Head of caudate nucleus (tissue), 42 donors: ENCODE measurements at places on chromosomes 7 and 10.

GRCh38 chr7:41699516-41699915 is 3.4 kb downstream of the INHBA start:
- DNase-seq = no peak

DNA sequence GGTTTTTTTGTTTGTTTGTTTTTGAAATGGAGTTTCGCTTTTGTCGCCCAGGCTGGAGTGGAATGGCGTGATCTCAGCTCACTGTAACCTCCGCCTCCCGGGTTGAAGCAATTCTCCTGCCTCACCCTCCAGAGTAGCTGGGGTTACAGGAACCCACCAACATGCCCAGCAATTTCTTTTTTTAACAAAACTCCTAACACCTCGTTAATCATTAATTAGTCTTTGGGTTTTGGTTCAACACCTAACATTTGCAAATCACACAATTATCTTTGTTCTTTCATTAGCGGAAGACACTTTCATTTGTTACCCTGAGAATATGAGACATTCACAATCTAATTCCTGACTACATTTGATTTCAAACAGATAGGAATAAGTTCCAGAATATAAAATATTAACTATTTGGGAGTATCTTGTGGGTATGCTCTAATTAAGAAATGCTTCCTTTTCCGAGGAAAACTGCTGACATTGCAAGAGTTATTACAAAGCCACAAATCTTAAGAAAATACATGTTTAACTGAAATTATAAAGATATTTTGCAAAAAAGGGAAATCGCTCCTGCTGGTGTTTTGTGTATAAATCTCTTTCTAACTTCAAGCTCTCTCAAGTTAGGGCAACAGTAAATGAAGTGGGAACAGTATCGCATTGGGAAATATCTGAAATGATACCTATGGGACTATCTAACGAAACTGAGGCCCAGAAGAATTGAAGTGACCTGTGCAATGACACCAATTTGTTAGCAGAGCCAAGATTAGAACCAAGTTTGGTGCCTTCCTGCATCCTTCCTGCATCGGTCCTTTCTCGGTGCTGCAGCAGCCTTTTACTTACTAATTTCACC is 1.2 kb upstream of the LSM8 start:
- DNase-seq = no peak

- DNase-seq = no peak
These were observed 116.6 kb upstream of the ADCY1 start for GRCh38 chr7:45457591-45457990.

GRCh38 chr7:143323653-143324052 is 7.7 kb downstream of the CLCN1 start:
- no peak for DNase-seq

GRCh38 chr7:141911391-141911790 is 4.8 kb upstream of the OR9A4 start:
- DNase-seq = no peak

DNA sequence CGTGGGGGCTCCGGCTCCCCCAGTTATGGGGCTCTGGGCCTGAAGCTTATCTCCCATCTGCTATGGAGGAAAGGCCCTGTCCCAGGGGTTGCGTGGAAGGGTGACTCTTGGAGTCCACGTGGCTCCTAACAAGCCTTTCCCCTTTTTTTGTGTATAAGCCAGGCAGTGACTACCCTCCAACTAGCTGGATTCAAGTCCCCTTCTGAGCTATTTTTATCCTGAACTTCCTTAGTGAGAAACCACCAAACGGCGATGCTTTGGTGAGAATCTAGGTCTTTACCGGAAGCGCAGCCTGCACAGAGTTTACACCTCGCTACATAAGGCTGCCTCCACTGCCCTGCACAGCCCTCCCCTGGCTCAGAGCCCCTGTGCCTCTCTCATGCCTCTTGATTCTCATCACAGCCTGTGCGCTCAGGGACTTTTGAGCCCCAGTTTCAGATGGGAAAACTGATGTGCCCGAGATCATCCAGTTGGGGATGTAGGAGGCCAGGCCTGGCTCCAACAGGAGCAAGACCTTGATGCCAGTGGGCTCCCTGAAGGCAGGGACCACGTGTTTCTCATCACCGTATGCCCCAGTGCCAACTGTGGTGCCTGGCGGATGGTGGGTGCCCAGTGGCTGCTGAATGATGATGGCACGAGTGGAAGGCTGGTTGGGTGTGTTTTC is 102.3 kb upstream of the PPIF start:
- no peak for DNase-seq

- peak; percentile 84 for DNase-seq
These were observed 128.7 kb downstream of the COBL start for GRCh38 chr7:51187941-51188340.

- DNase-seq = peak; percentile 42
These were observed 108.4 kb upstream of the ZMIZ1 start for GRCh38 chr10:78960316-78960800.

GRCh38 chr7:29019896-29020295 is 61.8 kb upstream of the TRIL start:
- DNase-seq = no peak

GRCh38 chr10:851901-852300 is 79.6 kb downstream of the LARP4B start:
- no peak for DNase-seq

- no peak for DNase-seq
These were observed 172.3 kb downstream of the AKR1D1 start for GRCh38 chr7:138248609-138249008.

DNA sequence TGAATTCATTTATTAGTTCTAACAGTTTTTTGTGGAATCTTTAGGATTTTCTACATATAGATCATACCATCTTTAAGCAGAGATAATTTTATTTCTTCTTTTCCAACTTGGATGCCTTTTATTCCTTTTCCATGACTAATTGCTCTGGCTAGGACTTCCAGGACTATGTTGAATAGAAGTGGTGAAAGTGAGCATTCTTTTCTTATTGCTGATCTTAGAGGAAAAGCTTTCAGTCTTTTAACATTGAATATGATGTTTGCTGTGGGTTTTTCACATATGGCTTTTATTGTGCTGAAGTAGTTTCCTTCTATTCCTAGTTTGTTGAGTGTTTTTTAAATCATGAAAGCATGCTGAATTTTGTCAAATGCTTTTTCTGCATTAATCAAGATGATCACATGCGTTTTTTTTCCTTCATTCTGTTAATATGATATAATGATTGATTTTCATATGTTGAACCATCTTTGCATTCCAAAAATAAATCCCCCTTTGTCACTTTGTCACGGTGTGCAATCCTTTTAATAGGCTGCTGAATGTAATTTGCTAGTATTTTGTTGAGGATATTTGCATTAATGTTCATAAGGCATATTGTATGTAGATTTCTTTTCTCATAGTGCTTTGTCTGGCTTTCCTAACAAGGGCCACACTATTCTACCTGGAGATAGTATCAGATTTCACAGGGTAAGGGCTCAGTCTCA is 92.9 kb downstream of the ZNF467 start:
- DNase-seq = no peak

- DNase-seq = no peak
These were observed 139.2 kb upstream of the RET start for GRCh38 chr10:42937649-42938180.

DNA sequence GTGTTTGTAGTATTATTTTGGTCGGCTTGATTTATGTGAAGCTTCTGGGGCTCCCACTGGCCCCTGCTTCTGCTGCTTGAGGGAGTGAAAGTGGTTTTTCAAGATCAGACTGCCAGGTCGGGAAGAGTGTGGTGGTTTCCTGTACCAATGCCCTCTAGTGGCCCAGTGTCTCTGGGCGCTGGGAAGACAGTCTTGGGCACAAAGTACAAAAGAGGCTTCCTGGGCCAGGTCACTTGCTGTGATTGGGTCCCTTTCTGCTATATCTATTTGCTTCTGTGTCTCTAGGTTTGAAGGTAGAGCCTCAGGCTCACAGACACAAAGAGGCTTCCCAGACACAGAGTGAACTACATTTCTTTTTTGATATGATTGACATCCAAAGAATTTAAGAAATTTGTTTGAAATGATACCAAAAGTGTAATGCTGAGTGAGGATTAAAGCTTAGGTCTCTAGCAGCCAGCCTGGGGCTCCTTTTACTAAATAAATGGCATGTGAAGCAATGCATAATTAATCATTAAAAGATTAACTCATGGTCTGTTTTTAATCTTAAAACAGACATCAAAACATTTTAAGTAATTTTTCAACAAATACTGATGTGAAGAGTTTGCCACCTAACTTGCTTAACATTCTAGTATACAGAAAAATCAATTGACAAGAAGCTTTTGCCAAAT is 36.3 kb downstream of the ABCB1 start:
- no peak for DNase-seq

DNA sequence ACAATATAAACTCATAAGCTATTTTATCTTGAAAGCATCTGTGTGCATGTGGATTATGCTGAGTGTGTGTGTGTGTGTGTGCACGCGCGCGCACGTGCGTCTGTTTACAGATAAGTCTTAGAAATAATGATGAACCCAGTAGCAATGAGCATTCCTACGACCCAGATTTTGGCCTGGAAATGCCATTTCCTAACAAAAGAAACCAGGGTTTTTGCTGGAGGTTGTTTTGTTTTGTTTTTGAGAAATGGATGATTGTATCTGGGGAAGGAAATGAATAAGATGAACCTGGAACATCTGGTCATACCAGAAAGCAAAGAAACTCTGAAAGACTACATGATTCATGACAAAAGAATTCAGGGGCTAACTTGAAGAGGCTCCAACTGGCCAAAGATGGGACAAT is 22.1 kb upstream of the LMOD2 start:
- no peak for DNase-seq

- DNase-seq = no peak
These were observed 28.4 kb downstream of the HERC4 start for GRCh38 chr10:68046642-68047041.

DNA sequence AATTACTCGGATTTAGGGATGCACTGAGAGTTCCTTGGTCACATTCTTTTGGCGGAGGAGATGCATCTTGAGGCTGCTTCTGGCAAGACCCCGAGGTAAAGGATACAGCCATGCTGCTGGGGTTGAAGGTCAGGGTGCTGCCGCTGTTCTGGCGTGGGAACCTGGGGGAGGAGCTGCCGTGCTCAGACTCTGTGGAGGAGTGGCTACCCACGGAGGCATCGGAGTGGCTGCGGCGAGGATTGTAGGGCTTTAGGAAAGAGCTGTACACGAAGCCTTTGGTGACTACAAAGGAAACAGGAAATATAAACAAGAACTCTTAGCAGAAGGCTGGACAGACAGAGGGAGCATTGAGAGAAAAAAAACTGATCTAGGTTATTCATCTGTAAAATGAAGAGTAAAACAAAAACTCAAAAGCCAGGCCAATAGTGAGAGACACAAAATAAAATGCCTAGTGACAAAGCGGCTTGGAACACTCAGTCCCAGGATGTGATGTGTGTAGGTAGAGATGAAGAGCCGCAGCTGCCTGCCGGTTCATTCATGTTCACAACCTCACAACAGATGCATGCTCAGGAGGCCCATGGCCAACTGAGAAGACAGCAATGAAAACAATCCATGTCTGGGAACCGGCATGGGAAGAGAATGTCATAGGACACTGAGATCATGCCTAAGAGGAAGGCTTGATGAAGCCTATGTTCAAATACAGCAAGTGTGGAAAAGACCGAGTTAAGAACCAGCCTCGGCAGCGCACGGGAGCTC is 97.8 kb downstream of the ABCC2 start:
- no peak for DNase-seq

- DNase-seq = no peak
These were observed 132.6 kb downstream of the DNAJB6 start for GRCh38 chr7:157469181-157470016.

- peak; percentile 71 for DNase-seq
These were observed 188.5 kb downstream of the SNX10 start for GRCh38 chr7:26480156-26480555.

GRCh38 chr10:87798082-87798481 is 19.9 kb downstream of the ATAD1 start:
- no peak for DNase-seq

DNA sequence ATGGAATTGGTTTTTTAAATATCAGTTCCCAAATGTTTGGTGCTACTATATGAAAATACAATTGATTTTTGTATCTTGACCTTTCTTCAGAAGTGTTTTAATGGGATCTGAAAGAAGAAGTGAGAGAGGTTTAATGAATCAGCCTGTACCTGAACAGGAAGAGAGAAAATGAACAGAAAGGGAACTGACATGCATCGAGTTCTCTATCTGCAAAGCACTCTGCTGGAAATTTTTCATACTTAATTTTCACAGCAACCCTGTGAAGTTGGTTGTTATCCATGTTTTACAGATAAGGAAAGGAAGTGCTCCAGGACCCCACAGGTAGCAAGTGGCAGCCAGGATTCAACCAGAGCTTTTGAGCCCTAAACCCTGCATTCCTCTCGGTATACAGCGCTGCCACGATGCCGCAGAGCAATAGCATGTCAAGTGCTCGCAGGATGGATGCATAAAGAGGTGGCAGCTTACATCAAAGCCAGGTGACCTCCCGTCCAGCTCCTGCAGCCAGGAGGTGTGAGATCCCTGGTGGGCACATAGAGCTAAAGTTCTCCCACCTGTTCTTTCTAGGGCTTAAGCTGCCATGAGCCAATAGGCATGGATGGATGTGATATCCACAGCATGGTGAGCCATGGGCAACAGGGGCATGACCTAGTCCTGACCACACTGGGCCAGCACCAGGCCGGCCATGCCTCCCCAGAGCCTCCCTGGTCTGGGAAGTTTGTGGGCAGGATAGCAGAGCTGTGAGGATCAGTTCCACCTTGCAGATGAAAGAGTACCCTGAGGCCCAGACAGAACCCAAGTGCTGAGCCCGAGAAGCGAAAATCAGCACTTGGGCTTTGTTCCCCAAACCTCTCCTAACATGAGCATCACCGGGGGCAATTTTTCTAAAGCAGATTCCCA is 57.2 kb downstream of the CALML3 start:
- no peak for DNase-seq

GRCh38 chr10:114930320-114930719 is 7.7 kb upstream of the TRUB1 start:
- no peak for DNase-seq

GRCh38 chr10:100553929-100554328 is 18.2 kb downstream of the HIF1AN start:
- DNase-seq = no peak

- DNase-seq = peak; percentile 34
These were observed 22.0 kb upstream of the ELFN1 start for GRCh38 chr7:1647961-1648672.

- peak; percentile 34 for DNase-seq
These were observed 126.4 kb upstream of the CCDC6 start for GRCh38 chr10:60032723-60033122.

DNA sequence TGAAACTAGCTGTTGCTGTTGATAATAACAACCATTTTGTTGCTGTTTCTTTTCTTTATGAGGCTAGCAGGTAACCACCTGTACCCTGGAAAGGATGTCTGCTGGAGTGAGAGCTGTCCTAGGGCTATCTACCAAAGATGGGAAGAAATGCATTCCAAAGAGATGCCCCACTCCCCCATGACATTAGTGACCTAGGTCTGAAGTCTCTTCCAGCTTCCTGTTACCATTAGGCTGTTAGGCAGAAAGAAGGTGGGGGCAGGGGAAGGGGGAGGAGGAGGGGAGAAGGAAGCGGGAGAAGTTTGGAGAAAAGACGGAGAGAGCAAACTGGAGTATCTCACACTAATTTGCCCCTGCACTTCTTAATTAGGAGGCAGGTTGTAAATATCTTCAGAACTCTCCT is 118.5 kb downstream of the ABLIM1 start:
- DNase-seq = no peak

DNA sequence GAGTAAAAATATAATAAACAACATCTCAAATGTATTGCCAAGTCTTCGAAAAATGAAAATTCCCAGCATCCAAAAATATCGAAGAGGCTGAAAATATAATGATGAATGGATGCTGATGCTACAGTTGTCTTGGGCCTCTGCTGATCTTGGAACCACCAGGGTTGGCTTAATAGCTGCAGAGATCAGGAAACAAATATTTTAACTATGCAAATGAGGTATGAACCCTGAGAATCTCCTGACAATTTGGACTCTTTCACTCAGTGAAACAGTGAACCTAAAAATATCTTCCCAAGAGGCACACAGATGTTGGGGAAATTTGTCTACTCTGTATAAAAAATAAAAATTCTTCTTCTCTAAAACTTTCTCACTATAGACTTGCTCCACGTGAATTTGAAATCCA is 97.7 kb upstream of the EGFR start:
- DNase-seq = no peak
